ENCODE measurements at places on chromosomes 7 and 10.

GRCh38 chr10:67959839-67960476 lies 75.5 kb downstream of the SIRT1 start:
- no peak for DNase-seq

DNA sequence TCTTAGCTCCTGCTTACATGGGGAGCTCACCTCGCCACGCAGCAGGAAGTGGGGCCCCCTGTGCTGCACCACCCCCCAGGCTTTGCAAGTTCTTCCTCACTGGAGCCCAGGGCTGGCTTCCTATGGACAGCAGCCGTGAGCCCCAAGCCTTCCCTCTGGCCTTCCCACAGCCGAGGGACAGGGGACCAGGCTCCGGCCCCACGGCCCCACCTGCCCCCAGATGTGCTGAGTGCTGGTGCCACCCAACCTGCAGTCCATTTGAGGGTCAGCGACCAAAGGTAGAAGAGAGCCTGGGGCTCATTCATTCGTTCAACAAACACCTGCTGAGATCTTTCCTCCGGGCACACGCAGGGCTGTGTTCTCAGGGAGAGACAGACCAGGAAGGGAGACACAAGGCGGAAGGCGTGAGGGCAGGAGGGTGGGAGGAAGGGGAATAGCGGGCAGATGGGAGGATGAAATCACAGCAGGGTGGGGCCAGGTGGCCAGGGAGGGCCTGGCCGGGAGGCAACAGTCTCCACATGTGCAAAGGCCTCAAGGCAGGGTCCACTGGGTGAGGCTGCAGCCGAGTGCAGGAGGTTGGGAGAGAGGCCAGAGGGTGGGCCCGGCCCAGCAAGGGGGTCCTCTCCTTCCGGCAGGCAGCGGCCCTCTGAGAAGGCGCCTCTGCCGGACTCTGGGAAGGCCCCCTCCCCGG lies 100.1 kb downstream of the FOXL3 start:
- no peak for DNase-seq

DNA sequence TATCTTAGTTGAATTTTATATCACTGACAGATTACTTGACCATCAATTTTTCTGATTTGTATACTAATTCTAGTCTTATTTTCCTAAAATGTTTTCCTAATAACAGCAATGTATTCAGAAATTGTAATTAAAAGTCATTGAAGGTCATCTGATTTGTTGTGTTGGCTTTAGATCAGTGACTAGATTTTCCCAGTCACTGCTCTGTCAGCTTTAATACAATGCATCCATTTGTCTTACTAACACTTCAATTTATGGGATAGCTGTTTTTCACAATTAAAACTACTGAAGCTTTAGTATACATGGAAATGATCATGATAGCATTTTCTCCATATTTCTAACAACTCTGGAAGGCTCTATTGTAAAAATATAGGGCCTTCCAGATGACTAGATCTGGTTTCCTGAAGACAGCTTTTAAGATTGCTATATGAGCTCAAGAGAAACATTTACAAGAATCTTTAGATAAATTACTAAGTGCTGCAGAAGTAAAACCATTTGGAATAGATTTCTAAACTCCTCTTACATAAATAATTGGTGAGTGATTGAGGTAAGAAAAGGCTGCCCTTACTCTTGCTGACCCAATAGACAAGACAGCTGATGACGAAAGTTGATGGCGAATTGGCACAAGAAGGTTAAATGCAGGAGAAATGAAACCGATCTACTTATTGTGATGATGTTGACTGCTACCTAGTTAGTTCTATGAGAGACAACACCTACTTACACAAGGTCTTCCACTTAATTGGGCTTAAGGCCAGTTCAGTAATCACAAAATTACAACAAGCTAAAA lies 74.1 kb downstream of the LRRTM3 start:
- no peak for DNase-seq

DNA sequence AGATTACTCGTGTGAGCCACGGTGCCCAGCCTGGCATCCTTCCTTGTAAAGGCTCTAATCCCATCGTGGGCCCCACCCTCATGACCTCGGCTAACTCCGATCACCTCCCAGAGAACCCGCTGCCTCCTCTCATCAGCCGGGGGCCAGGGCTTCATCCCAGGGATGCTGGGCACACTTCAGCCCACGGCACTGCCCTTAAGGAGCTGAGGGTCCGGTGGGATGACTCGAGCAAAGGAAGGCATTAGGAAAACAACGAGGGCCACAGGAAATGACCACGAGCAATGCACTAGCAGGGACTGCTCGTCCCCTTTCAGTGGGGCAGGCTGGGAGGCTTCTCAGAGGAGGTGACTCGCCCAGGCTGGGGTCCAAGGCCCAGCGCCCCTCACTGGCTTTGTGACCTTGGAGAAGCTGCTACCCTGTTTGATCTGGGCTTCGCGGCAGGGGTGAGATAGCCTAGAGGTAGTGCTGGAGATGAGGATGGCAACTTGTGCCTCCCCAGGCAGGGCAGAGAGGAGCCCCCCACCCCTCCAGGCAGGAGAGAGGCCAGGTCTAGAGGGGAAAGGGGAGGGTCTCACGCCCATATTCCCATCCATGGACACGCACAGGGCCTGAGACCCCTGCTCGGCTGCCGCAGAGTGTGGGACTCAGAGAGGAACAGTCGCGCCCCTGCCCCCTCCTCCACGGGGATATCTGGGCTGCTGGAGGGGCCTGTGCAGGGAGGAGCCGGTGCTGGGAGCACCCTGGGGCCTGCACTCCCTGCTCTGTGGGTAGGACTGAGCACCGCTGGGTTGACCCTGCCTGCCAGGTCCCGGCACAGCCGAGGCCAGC lies 26.8 kb downstream of the ELFN1 start:
- DNase-seq, result peak; percentile 53

DNA sequence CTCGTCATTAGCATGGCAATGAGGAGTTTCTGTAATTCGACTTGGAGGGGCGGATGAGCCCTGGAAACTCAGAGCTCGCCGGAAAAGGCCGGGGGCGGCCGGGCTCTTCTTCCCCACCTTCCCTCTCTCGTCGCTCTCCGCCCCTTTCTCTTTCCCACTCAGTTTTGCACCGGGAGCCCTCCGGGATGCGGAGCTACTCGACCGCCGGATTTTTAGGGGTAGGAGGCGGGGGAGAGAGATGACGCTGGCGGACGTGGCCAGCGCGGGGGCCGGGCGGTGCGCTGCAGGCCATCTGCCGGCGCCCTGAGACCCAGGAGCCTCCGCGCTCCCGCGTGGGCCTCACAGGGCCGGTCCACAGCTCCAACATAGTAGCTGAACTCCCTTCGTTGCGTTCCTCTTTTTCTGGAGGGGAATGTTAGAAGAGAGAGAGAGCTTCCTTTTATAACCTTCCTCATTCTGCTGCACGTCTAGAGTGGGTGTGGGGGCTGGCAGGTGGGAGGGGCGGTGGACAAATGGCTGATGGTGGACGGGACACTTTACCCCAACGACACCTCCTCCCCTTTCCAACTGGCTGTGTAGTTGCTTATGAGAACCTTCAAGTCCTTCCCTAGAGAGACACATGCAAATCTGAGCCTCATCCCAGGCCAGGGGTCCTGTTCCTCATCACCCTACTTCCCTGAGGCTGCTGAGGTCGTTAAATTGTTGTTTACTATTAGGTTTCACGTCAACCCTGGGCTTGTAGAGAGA lies 1.1 kb upstream of the HOXA1 start:
- DNase-seq, result peak; percentile 85

DNA sequence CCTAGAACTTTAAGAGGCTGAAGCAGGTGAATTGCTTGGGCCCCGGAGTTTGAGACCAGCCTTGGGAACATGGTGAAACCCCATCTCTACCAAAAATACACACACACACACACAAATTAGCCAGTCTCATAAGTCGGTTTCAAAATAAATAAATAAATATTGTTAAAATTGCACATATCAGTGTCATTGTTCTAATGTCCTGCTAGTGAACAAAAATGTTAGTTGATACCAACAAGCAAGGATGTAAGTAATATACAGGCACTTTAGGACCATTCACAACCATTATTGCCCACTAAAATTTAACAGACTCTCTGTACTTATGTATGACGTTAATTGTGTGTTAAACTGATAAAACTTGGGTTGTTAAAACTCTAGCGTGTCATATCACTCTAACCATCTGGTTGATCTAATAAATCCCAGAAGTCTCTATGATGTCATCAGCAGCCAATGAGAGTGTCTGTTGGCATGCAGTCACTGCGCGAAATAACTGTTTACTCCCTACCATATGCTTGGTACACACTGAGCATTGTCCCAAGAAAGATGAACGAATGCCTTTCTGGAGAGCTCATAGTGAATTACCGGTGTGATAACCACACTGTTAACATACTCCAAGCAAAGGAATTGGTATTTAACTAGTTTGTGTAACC lies 30.4 kb upstream of the OTUD1 start:
- DNase-seq, result no peak

GRCh38 chr10:4837551-4837950 lies 11.5 kb downstream of the AKR1E2 start:
- DNase-seq, result no peak

GRCh38 chr7:50405221-50405620 lies 44.9 kb downstream of the FIGNL1 start:
- no peak for DNase-seq

Measured in kidney (tissue), 22 donors.